Thymus (tissue), 14 donors: ENCODE measurements at places on chromosomes 13 and 19.

DNA sequence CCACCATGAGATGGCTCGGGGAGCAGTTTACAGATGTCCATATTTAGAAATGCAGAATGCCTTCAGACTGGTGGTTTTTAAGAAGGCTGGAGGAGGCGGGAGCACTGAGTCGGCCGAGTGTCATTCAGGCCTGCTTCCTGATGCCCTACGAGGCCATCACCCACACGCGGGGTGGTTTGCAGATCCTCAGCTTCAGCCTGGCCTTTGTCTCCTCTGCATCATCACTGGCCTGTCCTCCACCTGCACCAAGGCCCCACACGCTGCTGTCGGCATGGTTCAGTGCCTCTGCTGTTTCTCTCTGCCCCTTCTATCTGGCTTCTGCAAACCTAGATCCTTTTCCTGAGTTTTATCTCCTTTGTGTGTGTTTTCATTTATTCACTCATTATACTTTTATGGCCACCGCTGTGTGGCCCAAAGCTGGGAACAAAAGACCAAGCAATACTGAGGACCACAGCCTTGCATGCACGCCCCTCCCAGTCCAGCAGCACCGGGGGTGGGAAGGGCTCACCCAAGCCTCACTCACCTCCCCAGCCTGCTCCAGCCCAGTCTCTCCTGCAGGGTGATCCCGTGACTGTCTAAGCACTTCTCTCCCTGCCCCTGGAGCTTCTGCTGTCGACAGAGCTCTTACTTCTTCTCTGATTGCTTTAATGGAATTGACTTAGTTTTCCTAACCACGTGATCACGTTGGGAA is 240.8 kb downstream of the TEX29 start:
- DNase-seq, result no peak

GRCh38 chr13:114279758-114280355 is 1.5 kb upstream of the UPF3A start:
- DNase-seq, result no peak

DNA sequence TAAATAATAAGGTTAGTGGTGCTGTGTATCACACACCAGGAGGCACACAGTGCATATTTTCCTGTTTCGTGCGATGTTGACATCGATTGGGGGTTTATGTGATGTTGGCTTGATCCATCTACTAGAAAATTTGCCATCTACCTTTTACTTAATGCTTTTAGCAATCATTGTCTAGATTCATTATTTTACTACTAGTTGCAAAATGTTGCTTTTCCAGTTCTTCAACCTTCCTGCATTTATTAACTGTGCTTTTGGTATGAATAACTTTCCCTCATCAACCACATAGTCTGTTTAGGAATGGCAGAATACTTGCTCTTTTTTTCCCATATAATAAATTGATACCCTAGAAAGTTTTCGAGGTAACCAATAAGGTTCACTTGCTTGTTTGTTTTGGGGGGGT is 17.5 kb downstream of the C13orf42 start:
- DNase-seq, result no peak

GRCh38 chr19:33374236-33374714 is 766 bp downstream of the CEBPG start:
- no peak for DNase-seq

GRCh38 chr13:32471187-32471922 is 43.4 kb upstream of the N4BP2L1 start:
- peak; percentile 15 for DNase-seq

GRCh38 chr19:17841810-17842662 is 5.7 kb downstream of the JAK3 start:
- DNase-seq, result no peak

- no peak for DNase-seq
These were observed 1525.4 kb downstream of the SLITRK1 start for GRCh38 chr13:82356667-82357410.

DNA sequence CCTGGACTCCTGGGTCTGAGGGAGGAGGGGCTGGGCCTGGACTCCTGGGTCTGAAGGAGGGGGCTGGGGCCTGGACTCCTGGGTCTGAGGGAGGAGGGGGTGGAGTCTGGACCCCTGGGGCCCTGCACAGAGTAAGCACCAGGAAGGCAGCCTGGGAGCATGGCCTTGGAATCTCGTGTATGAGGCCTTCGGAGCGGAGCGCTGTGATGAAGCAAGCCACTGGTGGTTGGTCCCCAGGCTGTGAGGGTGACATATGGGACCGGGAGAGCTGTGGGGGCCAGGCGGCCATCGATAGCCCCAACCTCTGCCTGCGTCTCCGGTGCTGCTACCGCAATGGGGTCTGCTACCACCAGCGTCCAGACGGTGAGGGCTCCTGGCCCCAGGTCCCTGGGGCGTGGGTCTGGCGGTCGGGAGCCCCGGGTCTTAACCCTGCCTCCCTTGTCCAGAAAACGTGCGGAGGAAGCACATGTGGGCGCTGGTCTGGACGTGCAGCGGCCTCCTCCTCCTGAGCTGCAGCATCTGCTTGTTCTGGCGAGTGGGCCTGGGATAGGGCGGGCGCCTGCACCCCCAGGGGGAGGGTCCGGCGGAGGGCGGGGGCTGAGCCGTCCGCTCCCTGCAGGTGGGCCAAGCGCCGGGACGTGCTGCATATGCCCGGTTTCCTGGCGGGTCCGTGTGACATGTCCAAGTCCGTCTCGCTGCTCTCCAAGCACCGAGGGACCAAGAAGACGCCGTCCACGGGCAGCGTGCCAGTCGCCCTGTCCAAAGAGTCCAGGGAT is 918 bp downstream of the TMEM190 start:
- DNase-seq, result no peak

GRCh38 chr13:83450591-83450990 is 431.7 kb downstream of the SLITRK1 start:
- no peak for DNase-seq

- DNase-seq, result no peak
These were observed 47.3 kb upstream of the NPAS1 start for GRCh38 chr19:46972311-46972710.
